ENCODE measurements at places on chromosomes 16 and 17.

DNA sequence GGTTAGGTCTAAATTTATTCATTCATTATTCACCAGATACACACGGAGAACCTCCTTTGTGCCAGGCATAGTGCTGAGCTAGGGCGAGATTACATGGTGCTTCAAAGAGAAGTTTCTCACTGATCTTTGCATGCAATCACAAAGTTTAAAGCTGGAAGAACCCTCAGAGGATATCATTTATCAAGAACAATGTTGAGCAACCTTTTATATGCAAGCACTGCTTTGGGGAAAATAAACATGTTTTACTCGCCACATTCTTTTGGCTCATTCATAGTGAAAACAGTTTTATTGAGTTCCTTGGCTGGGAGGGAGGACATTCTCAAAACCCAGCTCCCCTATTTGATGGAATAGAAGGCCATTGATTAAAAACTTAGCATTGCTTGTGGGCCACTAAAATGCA, 49.8 kb upstream of the XYLT1 start:
- DNase-seq = no peak

- DNase-seq = no peak
Observed at GRCh38 chr17:48831549-48831883, 681 bp downstream of the CALCOCO2 start.

GRCh38 chr17:65022751-65023700, 33.5 kb downstream of the GNA13 start:
- DNase-seq = peak; percentile 85

GRCh38 chr17:40564883-40565768, at the start of gene CCR7:
TSS of gene CCR7 (minus strand) at chr17:40565472. CDS start at chr17:40565409, 63 bp downstream.
- no peak for DNase-seq

DNA sequence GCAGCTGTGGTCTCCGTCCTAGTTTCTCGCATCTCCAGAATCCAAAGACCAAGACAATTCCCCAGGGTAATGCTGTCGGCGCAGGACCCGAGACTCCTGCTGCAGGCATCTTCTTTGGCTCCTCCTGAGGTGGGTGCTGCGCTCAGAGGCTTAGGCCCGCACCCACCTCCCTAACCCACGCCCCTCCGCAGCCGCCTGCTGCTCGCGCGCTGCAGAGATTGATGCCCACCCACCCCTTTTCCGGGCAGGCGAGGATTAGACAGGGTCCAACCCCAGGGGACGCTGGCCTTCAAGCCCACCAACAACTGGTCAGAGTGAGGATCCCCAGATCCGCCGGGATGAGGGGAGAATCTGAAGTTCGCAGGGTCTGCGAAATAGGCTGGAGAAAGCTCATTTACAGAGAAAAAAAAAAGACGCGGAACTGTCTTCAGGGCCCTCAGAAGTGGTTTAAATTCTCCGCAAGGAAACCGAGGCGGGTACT, 27.9 kb downstream of the SLFN11 start:
- no peak for DNase-seq

Data from foreskin keratinocyte (primary cell).